NCI-H1092 treated with DMSO at 0.1 percent for 48 hours (cell line): ENCODE measurements at places on chromosomes 2 and 18.
A peak's percentile ranks its signal among the peaks of the same experiment; 100 is the strongest.

DNA sequence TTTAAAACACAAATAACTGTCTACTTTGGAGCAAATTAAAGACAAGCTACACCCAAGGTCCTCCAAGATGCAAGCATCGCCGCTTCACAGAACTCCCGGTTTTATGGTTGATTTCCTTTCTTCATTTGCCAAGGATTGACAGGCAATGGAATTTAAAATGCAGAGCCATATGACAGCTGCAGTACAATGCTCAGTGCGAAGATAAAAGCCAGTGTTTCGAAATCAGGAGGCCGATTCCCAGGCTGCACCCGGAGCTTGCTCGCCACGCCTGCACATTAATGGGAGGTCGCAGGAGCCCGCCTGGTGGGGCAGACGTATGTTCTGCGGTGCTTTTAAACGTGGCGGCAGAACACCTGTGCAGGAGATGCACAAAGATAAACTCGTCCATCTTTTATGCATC lies 727.6 kb upstream of the SOX11 start:
- no peak for DNase-seq

DNA sequence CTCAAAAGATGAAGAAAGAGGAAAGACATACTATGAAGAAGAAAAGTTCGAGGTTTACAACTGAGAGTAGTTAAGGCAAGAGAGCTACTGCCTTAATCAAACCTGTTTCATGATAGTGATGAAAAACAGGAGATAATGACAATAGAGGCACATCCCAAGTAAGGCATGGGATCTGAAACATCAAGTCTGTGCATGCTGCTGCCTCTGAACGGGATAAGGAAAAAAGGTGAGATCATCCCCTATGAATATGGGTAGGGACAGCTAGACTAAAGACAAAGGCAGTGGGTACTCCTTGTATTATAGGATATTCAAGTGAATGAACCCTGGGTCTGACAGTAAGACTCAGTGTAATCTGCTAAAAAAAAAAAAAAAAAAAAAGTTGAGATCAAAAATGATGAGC lies 3.0 kb downstream of the EXOC6B start:
- DNase-seq = no peak

DNA sequence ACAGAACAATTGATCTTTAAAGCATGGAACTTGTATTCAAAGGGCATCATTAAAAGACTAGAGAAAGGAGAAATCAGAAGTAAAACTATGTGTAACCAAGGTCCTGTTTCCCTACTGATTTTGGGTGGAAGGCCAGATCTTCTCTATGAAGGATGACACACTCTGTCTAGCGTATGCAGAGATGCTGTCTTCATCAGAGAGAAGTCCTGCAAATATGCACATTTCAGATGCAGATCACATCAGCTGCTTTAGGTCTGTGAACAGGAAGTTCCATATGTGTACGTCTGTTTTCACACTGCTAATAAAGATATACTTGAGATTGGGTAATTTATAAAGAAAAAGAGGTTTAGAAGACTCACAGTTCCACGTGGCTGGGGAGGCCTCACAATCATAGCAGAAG lies 857.3 kb downstream of the CNTNAP5 start:
- no peak for DNase-seq

DNA sequence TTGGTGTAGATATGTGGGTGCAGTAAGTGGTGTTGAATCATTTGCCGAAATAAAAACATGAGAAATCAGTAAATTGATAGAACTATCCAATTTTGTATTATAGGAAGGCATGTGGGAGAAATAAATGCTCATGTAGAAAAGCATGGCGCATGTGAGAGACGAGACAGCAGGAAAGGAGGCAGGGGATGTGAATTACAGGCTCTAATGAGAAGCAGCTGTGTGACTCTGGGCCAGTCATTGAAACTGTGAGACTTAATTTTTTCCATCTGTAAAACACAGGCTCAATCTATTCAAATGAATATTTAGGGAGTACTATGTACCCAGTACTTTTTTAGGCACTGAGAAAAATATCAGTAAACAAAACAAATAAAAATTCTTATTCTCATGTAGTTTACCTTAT lies 42.6 kb upstream of the MAP3K20 start:
- no peak for DNase-seq

- peak; percentile 78 for DNase-seq
These were observed 18.5 kb upstream of the ZNF236 start for GRCh38 chr18:76803814-76804213.

DNA sequence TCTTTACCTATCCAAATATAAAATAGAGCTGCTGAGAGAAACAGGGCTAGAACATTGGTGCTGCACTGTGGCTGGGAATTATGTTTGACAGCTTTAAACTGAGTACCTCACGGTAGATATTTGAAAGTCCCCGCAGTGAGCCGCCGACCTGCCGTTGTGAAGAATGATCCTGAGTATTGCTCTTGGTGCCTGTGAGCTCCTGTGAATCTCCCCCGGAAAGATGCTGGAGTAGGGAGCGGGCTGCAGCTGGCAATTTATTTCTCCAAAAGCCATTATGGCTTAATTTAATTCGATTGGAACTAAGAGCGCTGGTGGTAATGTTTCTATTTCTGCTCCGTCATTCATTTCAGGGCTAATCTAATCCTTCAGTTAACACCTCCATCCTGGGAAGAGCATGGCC lies 129.4 kb upstream of the TPO start:
- DNase-seq = peak; percentile 6

DNA sequence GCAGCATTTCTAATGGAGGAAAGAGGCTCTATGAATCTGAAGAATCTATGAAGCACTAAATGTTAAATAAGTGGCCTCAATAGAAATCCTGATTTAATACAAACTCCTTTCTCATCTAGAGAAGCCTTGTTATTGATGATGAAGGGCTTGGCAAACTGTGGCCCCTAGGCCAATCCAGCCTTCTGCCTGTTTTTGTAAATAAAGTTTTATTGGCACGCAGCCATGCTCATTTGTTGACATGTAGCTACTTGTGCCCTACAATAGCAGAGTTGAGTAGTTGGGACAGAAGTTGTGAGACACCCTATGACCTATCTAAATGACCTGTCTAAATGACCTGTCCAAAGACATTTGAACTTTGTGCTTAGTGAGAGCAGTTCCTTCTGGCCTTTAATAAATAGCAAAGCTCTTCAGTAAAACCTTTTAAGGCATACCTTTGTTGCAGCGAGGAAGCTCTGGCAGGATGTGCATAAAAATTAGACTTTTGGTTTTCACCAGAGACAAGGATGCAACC lies 484.4 kb upstream of the SPRED2 start:
- DNase-seq = no peak

DNA sequence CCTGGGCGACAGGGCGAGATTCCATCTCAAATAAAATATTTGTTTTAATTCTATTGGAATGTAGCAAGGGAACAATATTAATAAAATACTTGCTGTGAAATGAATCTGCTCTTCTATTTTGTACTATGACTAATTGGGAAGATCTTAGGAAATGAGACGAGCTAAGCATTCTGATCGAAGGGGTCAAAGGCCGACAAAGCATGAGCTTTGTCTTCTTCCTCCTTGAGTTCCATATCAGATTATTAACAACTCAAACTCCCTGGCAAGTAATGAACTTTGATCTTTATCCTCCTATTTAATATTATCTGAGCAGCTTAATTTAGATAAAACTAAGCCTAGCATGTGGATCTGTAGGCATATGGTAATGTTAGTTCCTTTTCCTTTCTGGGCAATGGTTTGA lies 15.5 kb downstream of the GEMIN6 start:
- no peak for DNase-seq

- no peak for DNase-seq
These were observed 25.1 kb upstream of the DPYSL5 start for GRCh38 chr2:26822877-26823276.

DNA sequence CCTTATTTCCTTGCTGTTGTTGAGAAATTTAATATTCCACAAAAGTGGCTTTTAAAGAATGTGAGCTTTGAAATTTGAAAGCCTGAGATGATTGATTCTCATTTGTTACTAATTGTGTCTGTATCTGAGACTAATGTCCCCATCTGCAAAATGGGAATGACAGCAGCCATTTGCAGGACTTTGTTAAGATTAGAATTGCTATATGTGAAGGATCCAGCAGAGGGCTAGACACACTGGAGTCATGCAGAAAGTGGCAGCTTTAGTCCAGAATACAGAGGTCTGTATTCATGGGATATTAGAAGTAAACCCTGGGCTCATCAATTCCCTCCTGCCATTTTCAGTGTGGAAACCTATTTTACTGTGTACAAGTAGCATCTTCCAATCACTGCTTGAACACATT lies 296.5 kb upstream of the GYPC start:
- DNase-seq = no peak

GRCh38 chr2:201018636-201019035 lies 52.8 kb downstream of the HYCC2 start:
- DNase-seq = no peak

DNA sequence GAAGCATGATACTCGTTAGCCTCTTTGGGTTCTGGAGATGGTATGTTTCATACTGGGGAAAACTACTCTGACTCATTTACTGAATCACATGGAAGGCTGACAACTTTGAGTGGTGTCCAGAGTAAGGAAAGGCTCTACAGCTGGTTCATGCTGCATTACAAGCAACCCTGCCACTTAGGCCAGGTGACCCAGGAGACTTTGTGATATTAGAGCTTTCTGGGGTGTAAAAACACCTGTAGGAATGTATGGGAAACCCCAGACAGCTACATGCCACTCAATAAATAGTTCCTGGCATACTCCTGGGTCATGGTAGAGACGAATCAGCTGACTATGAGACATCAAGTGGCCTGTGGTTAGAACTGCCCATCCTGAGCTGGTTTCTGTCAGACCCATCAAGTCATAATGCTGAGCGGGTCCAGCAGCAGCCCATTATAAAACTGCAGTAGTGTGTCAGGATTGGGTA lies 21.3 kb upstream of the TCF7L1 start:
- DNase-seq = no peak

DNA sequence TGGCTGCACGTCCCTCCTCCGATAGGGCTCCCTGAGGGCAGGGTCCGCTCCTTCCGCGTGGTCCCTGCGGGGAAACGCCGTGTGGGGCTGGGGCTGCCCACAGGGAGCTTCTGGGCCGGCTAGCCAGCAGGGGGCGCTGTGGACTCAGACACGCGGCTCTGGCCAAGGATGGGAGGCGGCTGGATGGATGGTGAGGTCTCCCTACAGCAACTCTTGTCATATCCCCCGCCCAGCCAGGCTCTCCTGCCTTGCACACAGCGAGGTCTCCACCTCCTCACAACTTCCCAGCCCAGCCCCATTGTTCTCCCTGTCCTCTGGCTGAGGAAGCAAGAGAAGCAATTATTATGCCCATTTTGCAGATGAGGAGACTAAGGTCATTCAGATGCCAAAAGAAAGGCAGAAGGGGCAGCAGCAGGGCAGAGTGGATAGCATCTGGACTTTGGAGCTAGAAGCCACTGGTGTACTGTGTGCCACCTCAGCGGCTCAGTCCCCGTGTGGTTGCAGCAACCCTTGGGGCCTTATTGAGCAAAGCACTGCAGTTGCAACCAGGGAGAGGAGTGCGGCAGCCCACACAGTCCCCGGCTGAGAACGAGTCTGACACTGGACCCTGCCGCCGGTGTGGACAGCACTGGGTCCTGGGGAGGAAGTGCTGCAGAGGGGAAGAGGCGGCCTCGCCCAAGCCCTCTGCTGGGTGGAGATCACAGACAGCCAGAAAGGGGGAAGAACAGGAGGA lies 99.0 kb downstream of the ZFP36L2 start:
- DNase-seq = no peak

DNA sequence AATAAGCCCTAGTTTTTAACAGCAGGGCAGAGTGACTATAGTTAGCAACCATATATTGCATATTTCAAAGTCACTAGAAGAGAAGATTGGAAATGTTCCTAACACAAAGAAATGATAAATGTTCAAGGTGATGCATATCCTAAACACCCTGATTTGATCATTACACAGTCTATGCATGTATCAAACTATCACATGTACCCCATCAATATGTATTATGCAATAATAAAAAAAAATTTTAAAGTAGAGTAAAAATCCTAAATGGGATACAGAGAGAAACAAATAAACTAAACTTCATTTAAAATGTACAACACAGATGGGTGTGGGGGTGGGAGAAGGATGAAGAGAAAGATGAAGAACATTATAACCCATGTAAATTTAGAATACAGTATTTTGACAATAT lies 93.9 kb downstream of the TMEM131 start:
- no peak for DNase-seq

- no peak for DNase-seq
These were observed 85.9 kb downstream of the APOB start for GRCh38 chr2:20957788-20958525.

- peak; percentile 96 for DNase-seq
These were observed 500.7 kb downstream of the RIT2 start for GRCh38 chr18:42614619-42615293.

- DNase-seq = no peak
These were observed 20.2 kb downstream of the EPHA4 start for GRCh38 chr2:221551864-221552263.

DNA sequence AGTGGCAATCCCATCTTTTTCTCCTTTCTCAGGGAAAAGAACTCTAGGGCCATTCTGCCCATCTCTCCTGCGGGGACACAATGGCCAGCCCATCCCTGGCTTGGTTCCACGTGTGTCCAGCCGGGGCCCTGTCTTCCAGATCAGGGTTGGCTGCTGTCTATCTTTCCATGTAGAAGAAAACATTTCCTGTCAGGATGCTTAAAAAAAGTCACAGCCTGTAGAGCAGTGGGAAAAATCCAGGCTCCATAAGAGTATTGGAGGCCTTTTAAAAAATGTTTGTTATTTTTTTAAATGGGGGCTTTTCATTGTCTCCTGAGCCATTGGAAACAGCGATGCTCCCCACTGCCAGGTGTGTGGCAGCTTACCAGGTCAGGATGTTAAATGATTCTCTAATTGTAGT lies 105.6 kb downstream of the TGFA start:
- no peak for DNase-seq

- DNase-seq = no peak
These were observed 1.4 kb downstream of the AKAIN1 start for GRCh38 chr18:5195656-5196055.

GRCh38 chr2:207437524-207438143 lies 92.1 kb upstream of the CREB1 start:
- DNase-seq = peak; percentile 49

GRCh38 chr2:161146996-161147395 lies 13.2 kb upstream of the TANK start:
- DNase-seq = no peak

DNA sequence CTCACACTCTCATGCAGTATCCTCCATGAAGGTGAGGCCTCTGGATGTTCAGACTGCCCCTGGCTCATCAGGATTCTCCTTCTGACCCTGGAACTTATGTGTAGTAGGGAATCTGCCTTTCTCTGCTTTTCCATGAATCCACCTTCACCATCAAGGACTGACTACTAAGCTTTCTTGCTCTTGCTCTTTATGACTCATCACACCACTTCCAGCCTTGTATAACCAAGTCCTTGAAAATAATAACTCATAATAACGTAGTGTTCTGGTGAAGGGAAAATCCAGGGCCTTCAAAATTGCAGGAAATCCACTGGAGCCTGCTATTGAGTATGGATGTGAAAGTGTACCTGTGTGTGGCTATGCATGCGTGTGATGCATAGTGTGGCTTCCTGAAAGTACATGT lies 11.3 kb upstream of the KCNS3 start:
- DNase-seq = no peak
